ENCODE measurements at places on chromosomes 3 and 15. TPM values are rescaled to one million over a fixed set of nuclear protein-coding genes. Genes with fewer than 3 reads are reported as not detected.

Gene ZNF80
- not detected for total RNA-seq

Gene EXD1
- total RNA-seq = not detected

DNA sequence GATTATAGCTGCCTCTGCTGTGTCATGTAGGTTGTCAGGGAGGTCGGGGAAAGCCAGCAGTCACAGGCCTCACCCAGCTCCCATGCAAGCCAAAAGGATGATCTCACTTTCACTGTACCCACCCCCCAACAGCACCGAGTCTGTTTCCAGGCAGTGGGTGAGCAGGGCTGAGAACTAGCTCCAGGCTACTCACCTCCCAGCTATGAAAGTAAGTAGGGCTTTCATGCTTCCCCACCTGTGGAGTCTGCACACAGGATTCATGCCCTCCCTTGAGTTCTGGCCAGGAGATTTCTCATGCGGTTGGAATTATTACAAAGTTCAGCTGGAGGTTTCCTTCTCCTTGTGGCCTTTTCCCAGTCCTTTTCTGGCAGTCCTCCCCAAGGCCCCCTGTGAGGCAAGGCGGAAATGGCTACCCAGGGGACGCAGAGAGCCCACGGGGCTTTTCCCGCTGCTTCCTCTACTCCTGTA is 356.2 kb downstream of the SV2B start:
- no peak for DNase-seq

DNA sequence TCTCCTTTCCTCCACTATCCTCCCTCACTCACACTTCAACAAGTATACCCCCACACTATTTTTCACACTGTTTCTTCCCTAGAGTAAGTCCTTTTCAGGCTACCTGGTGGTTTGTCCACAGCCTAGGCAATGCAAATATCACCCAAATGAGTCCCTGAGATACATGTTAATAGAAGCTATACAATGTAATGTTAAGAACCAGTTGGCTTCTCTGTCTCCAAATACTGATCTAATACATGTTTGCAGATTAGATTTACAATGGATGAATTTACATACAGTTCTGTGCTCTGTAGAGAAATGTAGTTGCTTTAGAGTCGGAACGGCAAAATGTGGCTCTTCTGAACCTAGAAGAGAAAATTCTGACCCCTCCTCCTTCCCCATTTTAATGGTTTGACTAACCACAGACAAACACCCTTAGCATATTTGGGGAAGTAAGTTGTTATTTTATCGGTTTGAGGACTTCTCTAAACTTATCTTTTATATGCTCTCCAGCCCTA is 63.6 kb upstream of the MBNL1 start:
- DNase-seq = no peak

Data from adrenal gland (tissue), 19 donors.